IPS DF 6.9 (cell line): ENCODE measurements at places on chromosomes 6 and 20.

DNA sequence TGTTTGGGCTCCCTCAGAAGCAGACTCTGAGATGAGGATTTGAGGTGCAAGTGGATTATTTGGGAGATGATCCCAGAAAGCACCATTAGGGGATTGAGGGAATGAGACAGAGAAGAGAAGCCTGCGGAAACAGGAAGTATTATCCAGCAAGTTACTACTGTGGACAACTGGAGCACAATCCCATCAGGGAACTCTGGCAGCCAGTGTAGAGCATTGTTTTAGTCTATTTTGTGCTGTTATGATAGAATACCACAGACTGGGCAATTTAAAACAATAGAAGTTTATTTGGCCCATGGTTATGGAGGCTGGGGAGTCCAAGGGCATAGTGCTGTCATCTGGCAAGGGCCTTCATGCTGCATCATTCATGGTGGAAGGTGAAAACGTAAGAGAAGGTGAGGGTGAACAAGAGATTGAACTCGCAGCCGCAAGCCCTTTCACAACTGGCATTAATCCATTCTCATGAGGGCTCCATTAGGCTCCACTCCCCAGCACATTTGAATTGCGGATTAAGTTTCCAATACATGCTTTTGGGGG lies 43.5 kb upstream of the SLC9A8 start:
- DNase-seq = no peak

GRCh38 chr20:49149281-49150045 lies 38.7 kb downstream of the STAU1 start:
- no peak for DNase-seq

DNA sequence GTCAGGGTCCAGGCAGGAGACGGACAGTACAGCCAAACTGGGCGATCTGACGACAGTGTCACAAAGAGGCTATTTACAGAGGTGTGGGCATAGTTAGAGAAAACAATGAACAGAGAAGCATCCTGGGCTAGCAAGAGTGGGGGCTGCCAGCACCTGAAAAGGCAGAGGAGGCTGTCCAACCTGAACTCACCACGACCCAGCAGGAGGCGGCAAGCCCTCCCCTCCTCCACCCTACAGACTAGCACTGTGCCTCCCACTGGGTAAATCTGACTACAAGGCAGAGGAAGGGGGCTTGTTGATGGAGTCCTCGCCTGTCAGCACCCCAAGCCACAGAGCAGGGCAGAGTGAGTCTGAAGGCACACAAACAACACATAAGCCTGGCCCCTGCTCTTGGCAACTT lies 52.8 kb upstream of the CDYL start:
- DNase-seq = no peak

GRCh38 chr20:32114305-32114960 lies 4.9 kb downstream of the TM9SF4 start:
- DNase-seq = no peak

- no peak for DNase-seq
Observed at GRCh38 chr6:125206389-125206788, 52.8 kb downstream of the TPD52L1 start.

DNA sequence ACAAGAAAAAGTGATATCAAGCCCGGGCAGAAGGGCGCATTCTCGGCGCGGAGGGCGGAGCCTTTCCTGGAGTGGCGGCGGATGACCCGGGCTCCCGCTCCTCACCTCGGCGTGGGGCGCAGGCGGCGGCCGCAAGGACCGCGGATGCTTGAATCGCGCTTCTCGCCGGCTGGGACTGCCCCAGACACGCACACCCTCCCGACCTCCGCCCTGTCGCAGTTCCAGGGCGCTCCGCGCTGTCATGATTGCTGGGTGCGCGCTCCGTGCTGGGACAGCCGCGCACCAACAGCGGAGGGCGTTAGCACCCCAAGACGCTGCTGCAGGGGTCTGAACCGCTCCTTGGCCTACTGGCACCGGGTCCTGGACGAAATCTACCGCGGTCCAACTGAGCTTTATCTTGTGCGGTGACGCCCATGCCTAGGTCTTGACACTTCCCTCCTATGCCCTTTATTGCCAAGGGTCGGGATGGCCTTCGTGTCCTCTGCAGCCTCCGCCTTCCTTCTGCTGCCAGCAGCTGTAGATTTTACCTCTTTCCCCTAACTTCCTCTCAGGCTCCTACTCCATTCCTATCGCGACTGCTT lies 43.3 kb downstream of the IRAK1BP1 start:
- peak; percentile 41 for DNase-seq

- no peak for DNase-seq
Observed at GRCh38 chr20:41391587-41392001, 25.0 kb upstream of the EMILIN3 start.

- no peak for DNase-seq
Observed at GRCh38 chr6:71345476-71346333, 57.1 kb downstream of the OGFRL1 start.

- DNase-seq = peak; percentile 63
Observed at GRCh38 chr6:42104095-42104803, 38.2 kb downstream of the C6orf132 start.

GRCh38 chr20:53226826-53227225 lies 254.7 kb downstream of the TSHZ2 start:
- DNase-seq = no peak

DNA sequence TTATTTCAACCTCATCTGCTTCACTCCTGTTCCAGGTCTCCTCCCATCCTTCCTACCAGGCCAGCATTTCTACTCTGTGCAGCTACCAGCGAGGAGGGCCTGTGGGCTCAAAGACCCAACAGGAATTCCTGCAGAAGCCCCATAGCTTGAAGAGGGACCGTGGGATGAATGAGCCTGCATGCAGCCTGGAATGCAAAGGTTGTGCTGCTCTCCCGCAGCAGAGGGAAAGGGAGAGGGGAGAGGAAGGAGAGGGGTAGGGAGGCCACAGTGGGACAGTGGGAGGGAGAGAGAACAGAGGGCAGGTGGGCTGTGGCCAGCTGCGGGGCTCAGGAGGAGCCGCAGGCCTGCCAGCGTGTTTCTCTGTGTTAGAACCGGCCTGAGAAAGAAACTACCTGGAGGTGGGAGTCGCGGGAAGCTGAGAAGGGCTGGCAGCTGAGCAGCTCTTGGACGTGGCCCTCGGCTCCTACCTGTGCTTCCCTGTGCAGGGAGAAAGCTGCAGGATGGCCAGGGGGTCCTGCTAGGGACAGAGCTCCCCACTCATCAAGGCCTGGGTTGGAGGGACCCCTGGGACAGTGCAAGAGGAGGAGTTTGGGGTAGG lies 66.1 kb upstream of the MLN start:
- DNase-seq = no peak
